ENCODE measurements at places on chromosomes 3 and 15. TPM values are rescaled to one million over a fixed set of nuclear protein-coding genes. Genes with fewer than 3 reads are reported as not detected.

Gene CLDN16
- not detected for total RNA-seq

Gene RARRES1
- total RNA-seq = 2.5 TPM

Gene PHLDB2
- 45.8 TPM for total RNA-seq

Gene DUOX1
- total RNA-seq = not detected

Gene TEX55
- not detected for total RNA-seq

Gene CHAC1
- 6.8 TPM for total RNA-seq

Gene ACTRT3
- total RNA-seq = 1.5 TPM

Gene ASB14
- total RNA-seq = not detected

Gene NDUFB4
- 117 TPM for total RNA-seq

Gene PLSCR5
- not detected for total RNA-seq

Gene PGBD4
- total RNA-seq = 1.9 TPM

Gene CHRM5
- total RNA-seq = not detected

Gene TRIM71
- total RNA-seq = 95.2 TPM

Gene CLRN1
- not detected for total RNA-seq

Gene PAQR5
- 0.21 TPM for total RNA-seq

Gene SPESP1
- not detected for total RNA-seq

Gene ANKDD1A
- total RNA-seq = 4.6 TPM

Gene ADAMTS17
- total RNA-seq = 2.3 TPM

Gene NMD3
- total RNA-seq = 42.0 TPM

Gene SLC12A8
- total RNA-seq = 2.7 TPM

Gene PIERCE2
- 2.0 TPM for total RNA-seq

Gene C2CD4B
- not detected for total RNA-seq

Gene DPP8
- total RNA-seq = 26.2 TPM

Gene PPP1R14D
- not detected for total RNA-seq

Gene PRTG
- total RNA-seq = 322 TPM

Gene SOX2
- total RNA-seq = 110 TPM

Gene GOLGA8G
- total RNA-seq = not detected

Gene NMB
- total RNA-seq = 4.0 TPM

Gene THSD4
- 1.4 TPM for total RNA-seq

Gene FSTL1
- 180 TPM for total RNA-seq

Gene KLHL6
- 0.11 TPM for total RNA-seq

Gene LARP6
- total RNA-seq = 20.5 TPM

Gene PRSS50
- total RNA-seq = 0.35 TPM

Gene ZNF860
- 0.27 TPM for total RNA-seq

Gene GOLGA8Q
- total RNA-seq = not detected
